D341Med (cell line): ENCODE measurements at places on chromosomes 2 and 18.

GRCh38 chr18:77517901-77518300, 268.3 kb downstream of the GALR1 start:
- no peak for DNase-seq

GRCh38 chr18:9082711-9083510, 19.6 kb upstream of the NDUFV2 start:
- DNase-seq, result no peak

- DNase-seq, result no peak
Observed at GRCh38 chr2:238854246-238854645, 6.4 kb downstream of the TWIST2 start.

GRCh38 chr2:147135376-147135775, 709.5 kb upstream of the ACVR2A start:
- no peak for DNase-seq

- DNase-seq, result no peak
Observed at GRCh38 chr2:157897106-157897971, 21.2 kb upstream of the ACVR1 start.

GRCh38 chr2:170816504-170817092, at the start of gene GAD1:
Gene GAD1 (plus strand): TSS chr2:170816887. CDS start chr2:170818592, 1,705 bp downstream.
- DNase-seq, result peak; percentile 71

GRCh38 chr2:55555977-55556376, 36.5 kb downstream of the CFAP36 start:
- no peak for DNase-seq

- DNase-seq, result no peak
Observed at GRCh38 chr2:66845307-66845706, 410.4 kb downstream of the MEIS1 start.

DNA sequence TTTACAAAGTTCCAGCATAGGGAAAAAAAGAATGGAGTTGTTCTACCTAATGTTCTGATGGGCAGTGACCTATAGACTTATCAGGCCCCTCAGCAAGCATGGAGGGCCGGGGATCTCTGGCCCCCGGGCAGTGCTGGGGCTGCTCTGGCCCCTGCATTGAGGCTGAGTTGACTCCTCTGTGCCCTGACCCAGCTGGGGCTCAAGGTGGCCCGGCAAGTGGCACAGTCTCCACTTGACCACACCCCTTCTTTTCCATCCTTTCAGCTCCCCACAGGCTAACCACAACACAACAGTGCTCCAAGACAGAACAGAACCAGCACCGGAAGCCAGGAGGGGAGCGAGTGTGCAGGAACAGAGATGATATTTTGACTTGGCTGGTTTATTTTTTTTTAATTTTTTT, 19.9 kb downstream of the TOGARAM2 start:
- no peak for DNase-seq

- DNase-seq, result no peak
Observed at GRCh38 chr2:24874035-24874434, 46.0 kb downstream of the ADCY3 start.

DNA sequence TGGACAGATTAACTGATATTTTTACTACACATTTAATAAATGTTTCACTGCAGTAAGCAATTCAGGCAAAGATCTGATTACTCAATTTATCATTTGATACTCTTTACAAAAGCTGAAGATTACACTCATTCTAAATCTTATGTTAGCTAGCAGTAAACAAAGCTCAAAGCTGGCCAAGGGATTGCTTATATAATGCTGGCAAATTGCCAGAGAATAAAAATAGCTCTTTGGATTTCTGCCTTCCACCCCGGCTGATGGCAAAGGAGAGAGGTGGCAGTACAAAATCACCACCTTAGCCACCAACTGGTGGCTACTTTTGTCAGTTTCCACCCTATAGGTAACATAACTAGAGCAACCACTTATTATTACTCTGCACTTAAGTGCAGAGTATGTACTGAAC, 320.5 kb downstream of the FSIP2 start:
- DNase-seq, result peak; percentile 48

- DNase-seq, result no peak
Observed at GRCh38 chr2:199764273-199764800, 86.7 kb downstream of the FTCDNL1 start.

- no peak for DNase-seq
Observed at GRCh38 chr2:38181806-38182491, 106.0 kb upstream of the CYP1B1 start.

DNA sequence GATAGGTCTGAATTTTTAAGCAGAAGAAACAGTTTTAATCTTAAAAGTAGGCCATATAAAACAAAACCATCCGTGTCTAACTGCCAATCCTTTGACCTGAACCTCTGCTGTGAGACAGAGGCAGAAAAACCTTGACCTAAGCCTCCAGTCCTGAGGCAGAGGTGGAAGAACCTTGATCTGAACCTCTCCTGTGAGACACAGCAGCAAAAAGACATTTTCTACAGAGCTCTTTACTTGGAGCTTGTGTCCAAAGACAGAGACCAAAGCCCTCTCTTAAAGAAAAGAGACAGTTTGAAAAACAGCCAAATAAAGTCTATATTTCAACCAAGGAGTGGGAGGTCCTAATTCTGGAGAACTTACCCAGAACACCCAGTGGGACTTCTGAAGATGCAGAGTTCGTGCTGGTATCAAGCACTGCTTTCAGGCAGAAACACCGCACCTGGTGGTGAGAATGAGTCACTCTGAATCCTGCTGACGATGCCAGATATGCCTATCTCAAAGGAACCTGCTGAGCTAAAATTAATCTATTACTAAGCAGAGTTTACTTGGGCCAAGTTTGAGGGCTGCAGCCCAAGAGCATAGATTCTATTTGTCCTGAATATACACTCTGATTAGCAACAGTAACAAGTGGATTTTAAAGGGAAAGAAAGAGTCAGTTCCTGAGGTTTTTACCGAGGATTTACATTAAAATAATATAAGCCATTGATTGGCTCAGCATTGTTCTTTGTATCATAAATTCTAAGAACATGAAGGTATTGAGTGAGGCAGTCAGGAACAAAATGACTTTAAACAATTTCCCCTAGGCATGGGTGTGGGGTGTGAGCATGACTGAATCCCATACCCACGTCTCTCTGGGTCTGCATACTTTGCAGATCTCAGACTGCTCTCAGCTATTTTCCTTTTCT, 806.4 kb downstream of the TRIB2 start:
- DNase-seq, result no peak

- no peak for DNase-seq
Observed at GRCh38 chr2:17765398-17765797, 11.5 kb downstream of the GEN1 start.

DNA sequence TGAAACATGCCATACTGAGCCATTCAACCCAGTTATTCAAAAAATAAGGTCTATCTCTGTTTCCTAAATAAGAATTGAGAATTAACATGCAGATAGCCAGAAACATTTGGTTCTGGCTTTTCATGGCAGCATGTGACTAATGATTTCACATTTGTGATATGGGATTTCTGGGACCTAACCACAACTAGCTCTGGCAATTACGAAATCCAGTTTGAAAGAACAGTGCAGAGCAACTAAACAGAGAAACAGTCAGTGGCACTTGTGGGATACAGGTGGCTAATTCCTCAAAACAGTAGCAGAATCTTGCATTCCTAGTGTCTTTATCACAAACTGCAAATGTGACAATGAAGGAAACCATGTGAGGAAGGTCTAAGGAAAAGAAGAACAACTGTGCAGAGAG, 637.8 kb upstream of the CHAC2 start:
- no peak for DNase-seq

DNA sequence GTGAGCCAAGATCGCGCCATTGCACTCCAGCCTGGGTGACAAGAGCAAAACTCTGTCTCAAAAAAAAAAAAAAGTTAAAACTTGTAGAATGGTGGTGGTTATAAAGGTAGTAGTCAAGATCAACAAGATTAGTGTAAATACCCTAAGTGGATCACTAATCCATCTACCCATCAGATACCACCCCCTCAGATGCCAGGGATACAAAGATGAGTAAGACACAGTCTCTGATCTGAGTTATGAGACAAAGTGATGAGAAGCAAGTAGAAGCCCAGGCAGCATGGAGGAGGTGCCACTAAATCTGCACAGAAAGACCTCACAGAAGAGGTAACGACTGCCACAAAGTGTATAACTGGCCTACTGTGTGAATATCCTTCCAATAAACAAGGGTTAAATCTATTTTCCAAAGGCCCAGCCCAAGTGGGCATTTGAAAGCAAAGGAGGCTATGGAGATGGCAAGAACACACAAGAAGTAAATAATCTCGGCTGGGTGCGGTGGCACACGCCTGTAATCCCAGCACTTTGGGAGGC, 20.2 kb downstream of the NFE2L2 start:
- DNase-seq, result no peak

DNA sequence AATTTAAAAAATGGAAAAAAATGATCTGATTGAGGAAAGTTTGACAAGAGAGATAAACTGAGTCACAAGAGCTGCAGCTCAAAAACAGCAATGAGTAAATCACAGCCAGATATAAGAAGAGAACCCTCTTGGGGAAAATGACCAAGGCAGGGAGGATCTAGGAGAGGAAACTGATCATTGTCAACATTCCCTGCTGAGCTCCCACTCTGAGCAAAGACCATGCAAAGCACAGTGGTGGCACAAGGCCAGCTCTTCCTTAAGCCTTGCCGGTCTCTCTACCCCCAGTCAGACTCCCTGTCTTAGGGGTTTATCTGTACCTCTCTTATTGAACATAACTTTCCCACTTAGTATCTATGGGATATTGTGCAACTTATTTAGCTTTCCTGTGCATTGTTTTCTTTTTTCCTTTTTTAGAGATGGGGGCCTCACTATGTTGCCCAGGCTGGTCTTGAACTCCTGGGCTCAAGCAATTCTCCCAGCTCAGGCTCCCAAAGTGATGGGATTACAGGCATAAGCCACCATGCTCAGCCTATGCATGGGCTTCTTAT, 54.0 kb upstream of the PPP1CB start:
- DNase-seq, result no peak

- peak; percentile 56 for DNase-seq
Observed at GRCh38 chr18:902229-902628, 2.4 kb upstream of the ADCYAP1 start.

GRCh38 chr2:100262046-100262445, 60.3 kb downstream of the LONRF2 start:
- DNase-seq, result no peak

DNA sequence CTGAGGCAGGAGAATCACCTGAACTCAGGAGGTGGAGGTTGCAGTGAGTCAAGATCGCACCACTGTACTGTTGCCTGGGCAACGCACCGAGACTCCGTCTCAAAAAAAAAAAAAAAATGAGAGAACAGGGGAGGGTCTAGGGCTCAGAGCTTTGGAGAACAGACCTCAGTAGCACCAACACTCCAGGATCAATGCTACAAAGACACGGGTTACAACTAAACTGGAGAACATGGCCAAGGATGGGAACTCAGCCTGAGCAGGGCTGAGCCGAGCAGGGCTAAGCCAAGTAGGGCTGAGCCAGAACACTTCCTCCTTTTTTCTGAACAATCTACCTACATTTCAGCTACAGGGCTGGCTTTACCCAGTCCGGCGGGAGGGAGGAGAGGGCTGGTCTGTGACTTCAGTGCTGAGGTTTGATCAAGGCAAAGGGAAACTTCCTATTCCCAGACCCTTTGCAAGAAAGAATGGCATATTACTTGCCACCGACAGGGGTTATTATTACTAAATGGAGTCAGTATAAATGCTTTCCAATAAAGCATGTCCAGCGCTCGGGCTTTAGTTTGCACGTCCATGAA, 2.9 kb upstream of the CASP8 start:
- DNase-seq, result no peak

DNA sequence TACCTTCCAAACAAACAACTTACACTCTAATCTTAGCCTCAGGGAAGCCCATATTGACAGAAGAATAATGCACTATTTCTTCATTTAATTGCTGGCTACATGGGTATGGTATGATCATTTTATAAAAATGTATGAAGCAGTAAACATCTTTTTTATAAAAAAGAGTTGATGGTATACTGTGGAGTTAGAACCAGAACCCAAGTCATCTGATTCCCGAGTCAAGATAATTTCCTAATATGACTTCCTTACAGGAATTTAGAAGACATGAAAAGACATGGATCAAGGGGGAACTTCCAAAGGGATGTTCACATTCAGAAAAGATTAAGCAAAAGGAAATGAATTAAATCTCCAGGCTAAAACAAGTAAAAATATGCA, 171.8 kb downstream of the NBAS start:
- no peak for DNase-seq

- DNase-seq, result no peak
Observed at GRCh38 chr2:118251427-118251826, 163.2 kb downstream of the INSIG2 start.

DNA sequence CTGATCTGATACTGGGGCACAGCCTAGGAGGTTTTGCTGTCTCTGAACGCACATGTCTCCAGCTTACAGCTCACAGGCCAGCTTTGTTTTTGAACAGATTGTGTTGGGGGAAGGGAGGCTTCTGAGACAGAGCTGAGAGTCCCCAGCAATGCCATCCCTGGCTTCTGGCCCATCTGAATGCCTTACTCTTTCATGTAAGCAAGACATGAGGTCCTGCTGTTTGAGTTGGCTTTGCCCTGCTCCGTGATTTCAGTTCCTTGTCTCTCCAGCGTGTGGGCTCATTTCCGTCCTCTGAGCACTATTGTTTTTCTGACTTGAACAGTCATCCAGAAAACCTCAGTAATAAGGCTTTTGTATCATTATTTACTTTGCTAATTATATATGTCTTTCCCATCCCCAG, 194.9 kb upstream of the TNP1 start:
- DNase-seq, result no peak

GRCh38 chr2:2503864-2504418, 172.9 kb upstream of the MYT1L start:
- no peak for DNase-seq

DNA sequence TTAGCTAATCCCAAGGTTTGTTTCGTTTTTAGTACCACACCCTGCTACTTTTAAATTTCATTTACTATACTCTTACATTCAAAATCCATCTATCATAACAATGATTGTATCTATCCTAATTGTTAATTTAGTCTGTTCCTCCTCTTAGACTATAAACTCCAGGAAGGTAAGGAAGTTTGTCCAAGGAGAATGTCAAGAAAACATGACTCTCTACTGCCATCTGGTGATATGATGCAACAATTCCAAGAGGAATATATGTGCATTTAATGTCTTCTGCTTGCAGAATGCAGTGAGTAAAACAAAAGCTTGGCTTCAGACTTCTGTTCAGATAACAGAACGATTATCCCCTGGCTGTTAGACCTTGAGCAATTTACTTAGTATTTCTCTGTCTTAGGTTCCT, 1267.1 kb downstream of the LRP1B start:
- DNase-seq, result peak; percentile 24

GRCh38 chr2:211498551-211499205, 942.3 kb downstream of the CPS1 start:
- no peak for DNase-seq
